CD4-positive, alpha-beta T cell treated with Interleukin-15 for 4 hours (primary cell): ENCODE measurements at places on chromosomes 2 and 18.

- DNase-seq, result no peak
Observed at GRCh38 chr2:176613323-176613987, 344.2 kb downstream of the MTX2 start.

DNA sequence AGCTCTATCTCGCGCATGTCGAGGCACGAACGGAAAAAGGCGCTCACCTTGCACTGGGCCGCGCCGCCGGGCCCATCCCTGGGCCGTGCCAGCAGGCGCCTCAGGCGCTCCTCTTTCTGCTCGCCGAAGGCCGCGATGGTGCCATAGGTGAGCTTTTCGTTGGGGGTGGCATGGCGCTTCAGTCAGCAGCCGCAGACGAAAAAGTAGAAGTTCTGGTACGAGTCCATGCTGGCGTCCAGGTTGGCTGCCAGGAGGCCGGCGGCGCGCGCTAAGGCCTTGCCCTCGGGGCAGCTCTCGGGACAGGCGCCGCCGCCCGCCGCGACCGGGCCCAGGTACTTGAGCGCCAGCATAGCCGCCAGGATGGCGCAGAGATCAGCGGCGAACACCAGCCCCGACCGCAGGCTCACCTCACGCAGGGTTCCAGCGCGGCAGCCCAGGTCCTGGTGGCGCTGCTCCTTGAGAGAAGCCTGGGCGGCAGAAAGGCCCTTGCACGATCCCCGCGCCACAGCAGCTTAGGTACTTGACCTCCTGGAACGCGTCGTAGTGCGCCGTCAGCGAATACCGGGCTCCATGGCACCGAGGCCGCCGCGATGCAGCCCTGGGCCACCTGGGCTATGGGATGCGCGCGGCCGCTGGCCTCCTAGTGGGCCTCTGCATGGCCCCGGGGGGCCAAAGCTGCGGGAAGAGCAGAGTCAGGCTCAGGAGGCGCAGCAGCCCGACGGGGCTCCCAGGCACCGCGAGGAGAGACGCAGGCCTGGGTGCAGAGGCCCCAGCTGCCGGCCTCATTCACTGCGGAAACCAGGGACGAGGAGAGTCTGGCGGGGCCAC, 12.8 kb downstream of the ALPG start:
- DNase-seq, result no peak

- DNase-seq, result no peak
Observed at GRCh38 chr2:239677453-239678185, 276.8 kb upstream of the HDAC4 start.

GRCh38 chr2:11502740-11503292, 31.0 kb upstream of the GREB1 start:
- DNase-seq, result no peak

DNA sequence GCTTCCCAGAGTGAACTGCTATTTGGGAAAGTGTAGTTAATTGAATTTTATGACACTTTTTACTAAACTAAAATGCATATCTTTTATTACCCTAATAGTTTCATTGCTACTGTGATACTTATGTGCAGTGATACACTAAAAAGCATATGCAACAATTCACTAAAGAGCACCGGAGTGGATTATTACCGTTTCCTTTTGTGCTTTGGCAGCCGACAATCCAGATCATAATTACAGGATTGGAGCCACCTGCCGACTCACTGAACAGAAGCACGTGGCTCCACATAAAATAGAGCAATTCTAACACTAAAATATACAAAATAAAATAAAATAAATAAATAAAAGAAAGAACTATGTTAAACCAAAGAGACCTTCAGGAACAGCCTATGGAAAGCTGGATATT, 583.4 kb downstream of the NRXN1 start:
- no peak for DNase-seq

DNA sequence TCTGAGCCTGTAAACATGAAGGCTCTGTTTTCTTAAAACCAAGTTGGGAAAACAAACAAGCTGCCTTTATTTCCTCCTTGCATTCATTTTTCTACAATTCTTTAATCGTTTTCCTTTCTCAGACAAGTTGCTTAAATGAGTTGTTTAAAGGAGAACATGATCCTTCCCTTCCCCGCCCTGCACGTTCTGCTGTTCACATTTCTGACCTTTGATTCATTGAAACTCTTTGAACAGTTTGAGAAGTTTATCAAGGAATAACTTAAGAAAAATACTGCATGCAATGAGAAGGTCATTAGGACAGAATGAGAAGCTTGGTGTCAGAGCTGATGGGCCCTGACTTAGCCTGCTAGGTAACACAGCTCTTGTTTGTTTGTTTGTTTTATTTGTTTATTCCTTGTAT, 181.6 kb downstream of the PARD3B start:
- DNase-seq, result no peak

GRCh38 chr2:218431878-218432277, 13.0 kb downstream of the VIL1 start:
- DNase-seq, result no peak

GRCh38 chr2:175852879-175853615, 149.0 kb downstream of the LNPK start:
- no peak for DNase-seq

DNA sequence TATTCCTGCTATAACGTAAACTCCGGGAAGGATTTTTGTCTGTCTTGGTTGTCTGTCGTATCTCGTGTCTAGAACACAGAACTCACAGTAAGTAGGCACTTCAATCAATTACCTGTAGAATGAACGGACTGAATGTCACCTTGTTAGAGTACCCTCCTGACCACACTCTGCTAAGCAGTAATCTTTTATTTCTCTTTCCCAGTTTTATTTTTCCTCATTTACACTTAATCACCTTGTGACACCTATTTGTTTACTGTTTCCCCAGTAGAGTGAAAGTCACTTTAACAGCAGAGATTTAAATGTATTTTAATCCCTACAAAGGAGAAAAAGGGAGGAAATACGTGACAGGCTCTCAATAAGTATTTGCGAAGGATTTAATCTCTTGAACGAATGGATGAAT, 514 bp upstream of the EPB41L5 start:
- DNase-seq, result no peak

DNA sequence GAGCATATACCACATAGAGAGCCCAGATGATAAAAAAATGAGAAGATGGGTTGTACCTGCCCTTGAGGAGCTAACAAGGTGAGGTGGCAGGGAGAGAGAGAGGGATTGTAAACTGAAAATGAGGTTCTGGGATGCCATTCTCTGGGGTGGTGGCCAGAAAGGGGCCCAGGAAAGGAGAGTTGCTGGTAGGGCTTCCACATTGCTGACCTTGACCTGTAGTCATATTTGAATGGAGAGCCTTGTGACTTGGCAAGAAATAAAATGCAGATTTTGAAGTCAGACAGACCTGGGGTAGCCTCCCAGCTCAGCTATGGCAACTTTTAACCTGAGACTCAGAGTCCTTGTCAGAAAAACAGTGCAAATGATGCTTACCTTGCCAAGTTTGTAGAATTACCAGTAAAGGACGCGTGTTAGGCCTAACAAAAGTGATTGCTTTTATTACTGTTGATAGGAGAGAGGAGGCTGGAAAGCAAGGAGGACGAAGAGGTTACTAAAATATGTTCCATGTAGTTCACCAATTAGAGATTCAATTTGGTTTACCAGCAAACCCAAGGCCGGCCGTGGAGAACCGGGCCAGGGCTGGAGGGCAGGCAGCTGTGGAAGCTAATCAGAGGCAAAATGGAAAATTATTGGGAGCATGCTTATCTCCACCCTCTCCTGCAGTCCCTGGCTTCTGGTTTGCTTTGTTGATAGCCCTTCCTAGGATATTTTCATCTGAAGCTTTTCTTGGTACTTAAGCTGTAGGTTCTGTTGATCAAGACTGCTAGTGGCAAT, 3.9 kb downstream of the NPAS2 start:
- no peak for DNase-seq
